Activated CD4-positive, alpha-beta T cell treated with anti-CD3 and anti-CD28 coated beads, Interleukin-2, amount 10 ng/mL, durations not matched to agents 7 days and 5 days (primary cell): ENCODE measurements at places on chromosomes 5 and 9.
A peak's percentile ranks its signal among the peaks of the same experiment; 100 is the strongest.

DNA sequence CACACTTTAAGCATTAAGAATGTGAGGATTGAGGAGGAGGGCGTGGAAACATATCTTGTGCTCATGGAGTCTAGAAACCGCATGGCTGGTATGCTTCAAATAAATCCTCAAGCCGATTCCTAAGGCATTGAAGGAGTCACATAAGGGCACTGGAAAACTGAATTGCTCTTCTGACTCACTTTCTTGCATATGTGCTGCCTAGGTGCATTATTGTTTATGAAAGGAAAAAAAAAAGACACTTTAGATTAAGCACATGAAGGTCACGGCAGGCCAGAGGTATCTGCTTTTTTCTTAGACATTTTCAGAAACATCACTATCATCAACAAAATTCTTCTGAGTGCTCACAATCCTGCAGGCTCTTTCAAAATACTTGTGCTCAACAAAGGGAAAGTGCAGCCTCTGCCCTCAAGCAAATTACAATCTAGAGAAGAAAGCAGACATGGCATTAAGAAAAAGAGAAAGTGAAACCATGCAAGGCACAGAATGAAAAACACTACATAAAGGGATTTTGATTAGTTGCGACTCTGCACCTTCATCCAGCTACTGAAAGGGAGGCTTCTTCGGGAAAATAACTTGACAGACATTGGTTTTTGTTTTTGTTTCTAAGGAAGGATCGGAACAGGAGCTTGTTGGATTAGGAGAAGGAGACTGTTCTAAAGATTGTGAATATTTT lies 2117.6 kb downstream of the MAT2B start:
- no peak overlapping the region for H3K27ac ChIP-seq
- no peaks in the 10 kb centered on the region for H3K27me3 ChIP-seq
- no peak for DNase-seq

DNA sequence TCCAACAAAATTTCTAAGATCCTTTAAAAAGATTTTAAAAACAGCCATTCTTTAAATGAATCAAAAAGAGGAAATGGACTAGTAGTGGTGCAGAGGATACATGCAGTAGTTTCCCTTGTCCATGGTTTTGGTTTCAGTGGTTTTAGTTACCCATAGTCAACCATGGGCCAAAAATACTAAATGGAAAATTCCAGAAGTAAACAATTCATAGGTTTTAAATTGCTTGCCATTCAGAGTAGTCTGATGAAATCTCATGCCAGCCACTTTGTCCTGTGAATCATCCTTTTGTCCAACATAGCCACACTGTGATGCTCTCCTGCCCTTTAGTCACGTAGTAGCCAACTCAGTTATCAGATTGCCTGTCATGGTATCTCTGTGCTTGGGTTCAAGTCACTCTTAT lies 286.1 kb downstream of the ANXA1 start:
- DNase-seq: no peak
- H3K27ac ChIP-seq: no peak overlapping the region
- no peaks in the 10 kb centered on the region for H3K4me1 ChIP-seq
- H3K4me3 ChIP-seq: no peak overlapping the region
- H3K36me3 ChIP-seq: no peaks in the 10 kb centered on the region

- no peak overlapping the region for H3K27ac ChIP-seq
- H3K36me3 ChIP-seq: no peaks in the 10 kb centered on the region
- no peaks in the 10 kb centered on the region for H3K27me3 ChIP-seq
- H3K4me3 ChIP-seq: no peak overlapping the region
- no peak for DNase-seq
Measured at GRCh38 chr9:4424038-4424437, 66.2 kb upstream of the SLC1A1 start.

DNA sequence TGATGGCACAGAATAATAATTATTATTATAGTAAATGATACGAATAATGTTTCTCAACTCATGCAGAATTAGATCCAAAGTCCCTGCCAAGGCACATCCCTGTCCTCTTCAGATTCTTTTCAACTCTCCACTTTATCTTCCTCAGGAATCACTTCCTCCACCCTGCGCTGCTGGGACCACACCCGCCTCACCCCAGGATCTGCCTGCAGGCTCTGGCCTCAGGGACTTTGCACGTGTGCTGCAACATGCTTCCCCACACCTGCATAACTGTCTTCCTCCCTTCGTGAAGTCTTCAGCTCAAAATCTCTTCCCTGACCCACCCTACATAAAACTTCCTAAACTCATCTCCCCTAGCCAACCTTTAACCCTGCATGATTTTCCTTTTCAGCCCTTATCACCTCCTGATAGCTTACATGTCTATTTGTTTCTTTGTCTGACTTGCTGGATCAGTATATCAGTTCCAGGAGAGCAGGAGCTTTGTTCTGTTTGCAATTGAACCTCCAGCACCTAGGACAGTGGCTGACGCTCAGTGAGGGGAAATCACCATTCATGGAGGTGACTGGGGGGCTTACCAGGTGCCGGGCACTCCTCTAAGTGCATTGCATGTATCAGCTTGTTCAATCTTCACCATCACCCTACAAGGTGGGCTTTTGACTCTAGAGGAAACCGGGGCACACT lies 47.5 kb upstream of the EGFLAM start:
- DNase-seq: no peak
- no peaks in the 10 kb centered on the region for H3K4me1 ChIP-seq
- no peak overlapping the region for H3K27ac ChIP-seq
- H3K4me3 ChIP-seq: no peak overlapping the region

DNA sequence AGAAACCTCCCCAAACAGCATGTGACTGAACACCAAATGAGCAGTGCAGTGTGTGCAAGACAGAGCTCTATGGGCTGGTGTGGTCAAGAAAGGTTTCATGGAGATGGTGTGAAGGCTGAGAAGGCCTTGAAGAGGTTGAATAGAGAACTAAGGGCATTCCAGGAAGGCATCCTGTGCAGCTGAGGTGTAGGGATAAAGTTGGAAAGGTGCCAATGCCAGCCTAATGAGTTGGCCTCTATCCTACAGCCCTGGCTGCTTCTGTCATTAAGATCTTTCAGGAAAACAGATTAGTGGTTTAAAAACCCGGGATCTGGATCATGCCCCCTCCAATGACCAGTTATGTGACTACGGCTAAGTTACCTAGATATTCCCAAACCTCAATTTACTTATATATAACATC lies 4.0 kb downstream of the HDAC3 start:
- DNase-seq: no peak
- peaks cover 31% of the 10 kb centered on the region for H3K36me3 ChIP-seq
- H3K27ac ChIP-seq: no peak overlapping the region
- peaks cover 32% of the 10 kb centered on the region for H3K4me1 ChIP-seq
- H3K27me3 ChIP-seq: no peaks in the 10 kb centered on the region

DNA sequence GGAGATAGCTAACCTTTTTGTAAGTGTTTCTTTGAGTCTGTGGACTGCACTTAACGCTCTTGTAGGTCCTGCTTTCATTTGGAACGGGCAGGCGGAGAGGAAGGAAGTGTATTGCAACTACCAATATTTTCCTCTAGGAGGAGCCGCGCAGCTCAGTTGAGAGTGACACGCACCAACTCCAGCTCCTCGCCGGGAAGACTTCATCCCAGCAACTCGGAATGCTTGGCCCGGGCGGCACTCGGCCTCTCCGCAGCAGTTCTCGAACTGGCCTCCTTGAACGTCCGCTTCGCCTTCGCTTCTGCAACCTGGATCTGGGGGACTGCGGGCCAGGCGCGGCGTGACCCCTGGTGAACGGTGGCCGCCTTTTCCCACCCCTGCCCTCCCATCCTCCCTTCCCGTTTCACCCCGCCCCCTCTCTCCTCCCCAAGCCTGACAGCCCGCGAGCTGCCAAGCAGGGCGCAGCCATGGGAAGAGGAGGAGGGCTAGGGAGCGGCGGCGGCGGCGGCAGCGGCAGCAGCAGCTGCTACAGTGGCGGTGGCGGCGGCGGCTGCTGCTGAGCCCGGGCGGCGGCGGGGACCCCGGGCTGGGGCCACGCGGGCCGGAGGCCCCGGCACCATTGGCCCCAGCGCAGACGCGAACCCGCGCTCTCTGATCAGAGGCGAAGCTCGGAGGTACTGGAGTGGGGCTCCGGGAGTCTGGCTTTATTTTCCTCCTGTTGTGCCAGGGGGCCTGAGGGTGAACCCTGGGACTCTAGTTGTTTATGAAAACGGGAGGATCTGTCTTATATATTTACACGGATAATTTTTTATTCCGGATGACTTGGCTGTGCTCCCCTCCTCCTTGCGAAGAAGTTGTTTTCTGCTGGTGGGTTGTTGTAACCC lies at the start of gene GHR:
Gene GHR (plus strand): TSS at position 155 of the 881 bp plus-strand sequence. CDS start 142,436 bp downstream, outside the sequence.
- no peaks in the 10 kb centered on the region for H3K4me1 ChIP-seq
- no peaks in the 10 kb centered on the region for H3K36me3 ChIP-seq
- no peak within 1 kb of the TSS for H3K4me3 ChIP-seq
- H3K27ac ChIP-seq: no peak within 1 kb of the TSS

- H3K4me3 ChIP-seq: no peak overlapping the region
- H3K36me3 ChIP-seq: no peaks in the 10 kb centered on the region
- no peak overlapping the region for H3K27ac ChIP-seq
- H3K27me3 ChIP-seq: peaks cover 13% of the 10 kb centered on the region
Measured at GRCh38 chr9:98491231-98491651, 217.5 kb downstream of the GABBR2 start.

DNA sequence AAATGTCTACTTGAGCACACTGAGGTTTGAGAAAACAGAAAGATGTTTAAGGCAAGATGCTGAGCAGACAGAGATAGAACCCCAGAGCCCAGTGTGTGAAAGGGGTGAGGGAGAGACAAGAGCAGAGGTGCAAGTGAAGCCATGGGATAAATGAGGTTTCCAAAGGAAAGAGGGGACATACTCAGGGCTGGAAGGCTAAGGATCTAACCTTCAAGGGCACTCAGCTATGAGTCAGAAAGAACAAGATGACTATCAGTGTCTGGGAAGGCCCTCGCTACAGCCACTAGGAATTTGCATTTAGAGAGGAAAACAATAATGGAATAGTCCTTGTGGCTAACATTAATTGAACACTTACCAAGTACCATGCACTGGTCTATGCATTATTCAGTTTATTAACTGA lies 113.7 kb downstream of the HTR4 start:
- H3K27ac ChIP-seq: no peak overlapping the region
- no peak overlapping the region for H3K4me3 ChIP-seq
- no peaks in the 10 kb centered on the region for H3K36me3 ChIP-seq
- no peaks in the 10 kb centered on the region for H3K4me1 ChIP-seq

DNA sequence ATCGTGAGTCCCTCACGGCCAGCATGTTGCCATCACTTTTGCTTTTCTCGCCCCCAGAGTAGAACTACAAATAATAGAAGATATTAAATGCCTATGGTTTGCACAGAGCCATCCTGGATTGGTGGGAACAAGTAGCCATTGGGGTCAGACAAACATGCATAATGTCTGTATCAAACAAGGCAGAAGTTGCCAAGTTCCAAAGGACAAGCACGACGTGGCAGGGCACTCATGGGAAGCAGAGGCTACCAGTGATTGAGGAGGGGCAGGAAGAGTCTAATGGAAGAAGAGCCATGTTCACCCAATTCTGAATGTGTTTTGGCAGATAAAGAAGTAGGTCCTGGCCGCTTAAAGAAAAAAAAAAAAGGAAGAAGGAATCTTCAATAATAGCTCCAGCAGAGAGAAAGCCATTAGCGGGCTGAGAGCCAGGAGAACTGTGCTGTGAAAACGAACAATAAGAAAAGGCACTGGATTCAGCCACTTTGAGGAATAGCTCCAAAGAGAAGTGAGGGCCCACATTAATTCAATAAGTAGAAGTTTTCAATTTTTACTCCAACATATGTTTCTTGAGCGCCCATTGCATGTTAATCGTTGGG lies 153.7 kb upstream of the ADCY2 start:
- H3K36me3 ChIP-seq: no peaks in the 10 kb centered on the region
- no peaks in the 10 kb centered on the region for H3K4me1 ChIP-seq
- no peak overlapping the region for H3K4me3 ChIP-seq
- no peak for DNase-seq
- no peak overlapping the region for H3K27ac ChIP-seq
- no peaks in the 10 kb centered on the region for H3K27me3 ChIP-seq

DNA sequence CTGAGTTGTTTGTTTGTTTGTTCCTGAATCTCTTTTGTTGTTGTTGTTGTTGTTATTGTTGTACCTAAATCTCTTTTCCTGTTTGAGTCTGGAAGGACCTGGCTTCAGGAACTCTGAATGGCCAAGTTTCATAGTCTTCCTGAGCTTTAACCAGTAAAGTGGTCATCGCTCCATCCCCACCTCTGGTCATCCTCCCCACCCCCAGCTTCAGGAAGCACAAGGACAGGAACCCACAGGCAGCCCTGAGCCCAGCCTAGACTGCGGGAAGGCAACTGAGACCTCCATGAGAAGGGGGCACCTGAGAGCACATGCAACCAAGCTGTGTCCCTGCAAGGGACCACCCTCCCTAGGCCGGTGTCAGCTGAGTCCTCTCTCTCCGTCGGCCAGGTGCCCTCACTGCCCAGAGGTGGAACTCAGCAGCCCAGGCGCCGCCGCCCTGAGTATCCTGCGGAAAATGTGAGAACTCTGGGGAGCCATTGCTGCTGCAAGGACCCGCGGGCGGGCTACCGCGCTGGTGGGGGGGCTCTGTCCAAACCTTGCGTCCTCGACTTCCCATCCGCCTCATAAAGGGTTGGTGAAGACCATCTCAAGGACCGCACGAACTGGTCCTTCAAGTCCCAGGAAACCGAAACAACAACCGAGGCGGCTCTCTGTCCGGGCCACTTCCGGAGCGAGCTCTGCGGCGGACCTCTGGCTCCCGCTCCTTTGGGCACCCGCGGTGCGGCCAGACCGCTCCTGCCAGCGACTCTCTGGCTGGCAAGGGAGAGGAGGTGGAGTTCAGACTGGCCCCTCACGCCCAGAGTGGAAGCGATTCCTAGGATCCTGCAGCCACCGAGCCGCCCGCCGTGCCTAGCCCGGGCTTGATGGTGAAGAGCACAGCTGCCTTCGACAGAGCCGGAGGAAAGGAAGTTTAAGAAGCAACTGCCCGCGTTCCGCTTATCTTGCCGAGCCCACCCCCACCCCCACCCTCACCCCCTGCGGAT lies 4.2 kb downstream of the BARX1 start:
- H3K36me3 ChIP-seq: peaks cover 14% of the 10 kb centered on the region
- peak overlapping the region; percentile 57 for H3K27ac ChIP-seq
- DNase-seq: no peak

DNA sequence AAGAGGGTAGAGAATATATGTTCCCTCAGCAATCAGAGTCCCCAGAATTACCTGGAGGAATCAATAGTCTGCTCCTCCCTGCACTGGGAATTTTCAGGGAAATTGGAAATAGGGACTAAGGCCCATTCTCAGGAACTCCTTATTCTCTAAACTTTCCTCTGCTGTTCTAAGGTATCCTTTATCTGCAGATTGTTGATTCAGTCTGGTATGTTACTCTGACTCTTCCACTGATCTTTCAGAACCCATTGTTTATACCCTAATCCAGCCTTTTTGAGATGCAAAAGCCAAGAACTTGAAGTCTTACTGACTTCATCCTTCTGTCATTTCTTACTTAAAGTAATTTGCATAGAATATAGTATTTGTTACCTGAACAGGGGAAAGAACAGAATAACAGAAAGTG lies 143.5 kb upstream of the PPP1R2B start:
- no peaks in the 10 kb centered on the region for H3K36me3 ChIP-seq
- peaks cover 20% of the 10 kb centered on the region for H3K27me3 ChIP-seq
- H3K4me1 ChIP-seq: no peaks in the 10 kb centered on the region
- DNase-seq: no peak
- no peak overlapping the region for H3K4me3 ChIP-seq
- H3K27ac ChIP-seq: no peak overlapping the region

- no peaks in the 10 kb centered on the region for H3K36me3 ChIP-seq
- H3K4me3 ChIP-seq: no peak overlapping the region
- no peaks in the 10 kb centered on the region for H3K4me1 ChIP-seq
- peaks cover 3% of the 10 kb centered on the region for H3K27me3 ChIP-seq
- H3K27ac ChIP-seq: no peak overlapping the region
- no peak for DNase-seq
Measured at GRCh38 chr5:122738088-122738487, 36.8 kb upstream of the SNX2 start.
